ENCODE measurements at places on chromosomes 2 and 18.

DNA sequence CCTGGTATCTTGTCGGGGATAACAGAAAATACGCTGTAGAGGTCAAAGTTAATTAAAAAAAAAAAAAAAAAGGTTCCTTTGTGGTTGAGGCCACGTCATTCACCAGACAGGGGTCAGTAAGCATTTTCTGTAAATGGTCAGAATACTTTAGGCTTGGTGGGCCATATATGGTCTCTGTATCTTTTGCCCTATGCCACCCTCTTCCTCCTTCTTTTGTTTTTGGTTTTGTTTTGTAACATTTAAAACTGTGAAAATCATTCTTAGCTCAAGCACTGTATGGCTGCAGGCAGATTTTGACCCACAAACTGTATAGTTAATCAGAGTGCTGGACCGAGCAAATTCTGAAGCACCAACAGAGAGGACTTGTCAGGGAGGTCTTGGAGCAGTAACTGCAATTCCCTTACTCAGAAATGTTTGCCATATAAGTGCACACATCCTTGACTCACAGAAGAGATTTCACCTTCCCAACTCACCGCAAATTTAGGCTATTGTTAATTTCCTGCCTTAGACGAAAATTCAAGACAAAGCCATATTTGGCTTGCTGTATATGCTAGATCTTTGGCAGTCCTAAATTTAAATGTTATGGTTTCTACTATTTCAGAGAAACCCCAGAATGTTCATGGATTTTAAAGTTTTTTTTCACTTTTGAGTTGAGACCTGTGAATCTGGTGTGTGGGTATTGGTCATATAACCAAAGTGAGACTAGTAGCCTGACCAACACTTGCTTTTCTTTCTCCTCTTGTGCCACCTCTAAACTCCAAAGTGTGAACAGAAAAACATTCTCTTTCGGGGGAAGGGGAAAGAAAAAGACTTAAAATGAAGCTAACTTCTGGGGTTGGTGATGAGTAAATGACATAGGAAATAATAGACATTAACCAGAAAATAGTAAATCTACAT is 65.4 kb downstream of the DOCK10 start:
- DNase-seq = no peak

- no peak for DNase-seq
These were observed 61.0 kb downstream of the MBD2 start for GRCh38 chr18:54163453-54163852.

- no peak for DNase-seq
These were observed 109.2 kb downstream of the MAP4K4 start for GRCh38 chr2:101806701-101807100.

DNA sequence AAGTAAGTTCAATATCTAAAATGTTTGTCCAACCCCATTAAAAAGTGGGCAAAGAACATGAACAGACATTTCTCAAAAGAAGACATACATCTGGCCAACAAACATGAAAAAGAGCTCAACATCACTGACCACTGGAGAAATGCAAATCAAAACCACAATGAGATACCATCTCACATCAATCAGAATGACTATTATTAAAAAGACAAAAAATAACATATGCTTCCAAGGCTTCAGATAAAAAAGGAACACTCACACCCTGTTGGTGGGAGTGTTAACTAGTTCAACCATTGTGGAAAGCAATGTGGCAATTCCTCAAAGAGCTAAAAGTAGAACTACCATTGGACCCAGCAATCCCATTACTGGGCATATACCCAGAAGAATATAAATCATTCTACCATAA is 931.1 kb downstream of the LRP1B start:
- no peak for DNase-seq

DNA sequence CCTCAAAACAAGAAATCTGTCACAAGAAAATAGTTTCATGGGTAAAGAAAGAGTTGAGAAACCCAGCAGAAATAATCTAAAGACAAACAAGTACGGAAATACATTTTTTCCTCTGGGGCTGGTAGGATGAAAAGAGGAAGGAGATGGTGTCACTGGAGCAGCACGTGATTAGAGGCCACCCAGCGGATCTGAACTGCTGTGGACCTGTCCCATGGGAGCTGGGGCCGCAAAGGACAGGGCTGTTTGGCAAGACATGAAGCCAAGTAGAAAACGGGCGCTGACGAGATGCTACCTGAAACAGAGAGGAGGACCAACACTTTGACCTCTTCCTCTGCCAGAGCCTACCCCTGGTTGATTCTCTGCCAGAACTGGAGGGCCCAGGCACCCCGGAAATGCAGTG is 295.4 kb upstream of the ATP5MC3 start:
- no peak for DNase-seq

GRCh38 chr2:70084973-70085710 is 2.1 kb upstream of the PCBP1 start:
- DNase-seq = peak; percentile 69

DNA sequence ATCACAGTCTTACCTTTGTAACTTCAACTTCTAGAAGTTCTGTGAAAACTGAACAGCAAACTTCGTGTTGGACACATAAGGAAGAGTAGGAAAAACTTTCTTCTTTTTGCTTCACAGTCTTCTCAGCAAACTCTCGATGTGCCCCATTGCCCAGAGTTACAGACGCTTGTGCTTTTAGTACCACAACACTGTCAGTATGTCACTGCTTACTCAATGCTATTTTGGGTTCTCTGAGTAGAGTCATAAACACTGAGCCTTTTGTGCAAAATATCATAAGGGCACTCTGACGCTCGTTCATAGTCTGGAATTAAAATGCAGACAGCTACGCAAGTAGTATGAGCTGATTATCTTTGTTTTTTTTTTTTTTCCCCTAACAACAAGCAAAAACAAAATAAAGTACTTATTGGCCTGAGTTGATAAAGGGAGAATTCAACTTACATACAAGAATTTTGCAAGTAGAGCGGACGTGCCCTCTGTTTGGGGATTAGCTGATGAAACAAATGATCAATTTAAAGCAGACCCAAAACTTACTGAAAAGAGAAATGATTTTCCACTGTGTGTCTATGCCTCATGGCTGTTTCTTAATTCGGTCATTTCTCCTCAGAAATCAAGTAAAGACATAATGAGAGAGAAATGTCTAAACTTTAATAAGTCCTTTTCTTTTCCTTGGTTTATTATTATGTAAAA is at the start of gene CDH19:
CDH19 (minus strand) TSS at position 150 of the 687 bp plus-strand sequence. CDS start 31,886 bp downstream, outside the sequence.
- no peak for DNase-seq

DNA sequence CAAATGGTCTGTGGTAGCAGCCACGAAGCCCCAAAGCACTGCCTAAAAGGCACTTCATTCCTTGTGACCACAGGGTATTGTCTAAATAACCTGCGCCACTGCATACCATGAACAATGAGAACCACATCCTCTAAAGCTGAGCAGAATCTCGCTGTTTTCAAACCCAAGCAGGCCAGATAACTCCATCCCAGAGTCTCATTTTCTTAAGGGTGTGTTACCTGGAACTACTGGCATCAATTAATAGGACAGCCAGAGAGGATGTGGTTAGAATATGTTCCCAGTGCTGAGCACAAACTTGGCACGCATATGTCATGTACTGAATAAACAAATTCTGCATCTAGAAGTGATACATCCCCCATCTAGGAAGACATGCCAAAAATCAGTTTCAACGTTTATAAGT is 13.0 kb downstream of the VPS4B start:
- no peak for DNase-seq

DNA sequence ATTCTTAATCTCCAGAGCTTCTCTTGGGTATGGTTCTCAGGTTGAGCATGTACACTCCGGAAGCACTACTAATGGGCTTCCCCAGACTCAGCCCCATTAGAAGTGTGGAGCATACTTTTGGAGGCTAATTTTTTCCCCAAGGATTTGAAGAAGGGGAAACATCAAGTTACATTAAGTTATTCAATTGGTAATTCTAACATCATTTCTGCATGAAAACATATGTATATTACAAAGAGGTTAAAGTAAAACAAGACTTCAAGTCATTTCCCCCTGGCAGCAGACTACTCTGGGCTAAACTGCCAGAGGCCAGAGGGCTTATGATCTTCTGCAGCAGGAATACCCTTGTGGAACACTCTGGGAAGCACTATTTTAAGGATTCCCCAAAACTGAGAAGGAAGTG is 227.7 kb upstream of the STK17B start:
- no peak for DNase-seq

DNA sequence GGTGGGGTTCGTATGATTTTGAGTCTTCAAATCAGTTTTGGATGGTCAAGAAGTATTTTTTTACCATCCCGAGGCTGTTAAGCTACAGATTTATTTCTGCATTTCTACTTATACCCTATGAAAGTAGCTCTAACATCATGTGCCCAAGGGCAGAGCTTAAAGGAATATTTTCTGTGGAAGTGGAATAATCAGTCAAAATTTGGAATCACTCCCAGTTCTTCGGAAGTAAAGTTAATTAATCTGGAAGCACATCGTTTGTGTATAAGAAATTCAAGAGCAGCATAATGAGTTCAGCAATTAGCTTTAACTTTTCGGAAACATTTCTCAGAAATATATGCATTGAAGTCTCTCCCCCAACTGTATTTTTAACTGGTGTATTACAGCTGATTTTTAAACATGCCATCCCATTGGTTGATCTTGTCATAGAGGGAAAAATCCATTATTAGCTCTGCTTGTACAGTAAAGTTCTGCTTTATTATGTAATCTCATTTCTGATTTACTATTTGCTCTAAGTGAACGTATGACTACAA is 510.1 kb downstream of the DCC start:
- no peak for DNase-seq

- no peak for DNase-seq
These were observed 304.3 kb downstream of the CDCA7 start for GRCh38 chr2:173658946-173659371.

- DNase-seq = no peak
These were observed 30.4 kb upstream of the ALLC start for GRCh38 chr2:3627500-3628100.

GRCh38 chr18:34153711-34154110 is 71.0 kb downstream of the NOL4 start:
- no peak for DNase-seq

DNA sequence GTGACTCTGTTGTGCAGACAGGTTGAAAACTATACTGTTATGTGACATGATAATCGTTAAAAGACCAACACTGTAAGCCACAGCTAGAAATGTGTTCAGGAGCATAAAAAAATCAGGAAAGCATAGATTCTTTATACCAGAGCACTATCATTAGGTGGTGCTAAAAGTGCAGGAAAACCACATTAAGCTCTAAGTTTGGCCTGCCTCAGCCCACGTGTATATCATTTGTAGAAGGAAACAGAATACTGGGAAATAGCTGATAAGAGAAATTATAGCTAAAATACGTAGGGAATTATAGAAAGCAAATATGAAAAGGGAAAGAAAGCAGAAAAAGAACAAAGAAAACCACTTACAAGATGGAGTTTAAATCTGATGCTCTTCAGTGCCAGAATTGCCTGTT is 26.5 kb upstream of the C2orf74 start:
- no peak for DNase-seq

- no peak for DNase-seq
These were observed 412.1 kb upstream of the CDH2 start for GRCh38 chr18:28588884-28589549.

- no peak for DNase-seq
These were observed 238.5 kb downstream of the DYSF start for GRCh38 chr2:71691747-71692441.

DNA sequence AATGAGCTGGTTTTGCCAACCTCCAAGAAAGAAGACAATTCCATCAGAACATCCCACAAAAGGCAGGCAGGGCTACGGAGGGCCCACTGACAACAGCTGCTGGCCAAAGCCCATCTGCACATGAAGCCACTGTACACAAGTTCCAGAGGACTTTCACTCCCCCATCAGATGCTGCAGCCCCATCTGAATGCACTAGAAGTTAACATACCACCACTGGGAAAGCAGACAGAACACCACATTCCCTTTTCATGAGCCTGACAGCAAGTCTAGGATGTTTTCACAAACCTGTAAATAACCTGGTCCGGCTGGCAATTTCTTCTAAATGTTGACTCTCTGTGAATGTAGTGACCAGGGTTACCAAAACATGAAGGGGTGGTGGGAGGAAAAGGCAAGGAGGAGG is 41.5 kb downstream of the CCBE1 start:
- no peak for DNase-seq

DNA sequence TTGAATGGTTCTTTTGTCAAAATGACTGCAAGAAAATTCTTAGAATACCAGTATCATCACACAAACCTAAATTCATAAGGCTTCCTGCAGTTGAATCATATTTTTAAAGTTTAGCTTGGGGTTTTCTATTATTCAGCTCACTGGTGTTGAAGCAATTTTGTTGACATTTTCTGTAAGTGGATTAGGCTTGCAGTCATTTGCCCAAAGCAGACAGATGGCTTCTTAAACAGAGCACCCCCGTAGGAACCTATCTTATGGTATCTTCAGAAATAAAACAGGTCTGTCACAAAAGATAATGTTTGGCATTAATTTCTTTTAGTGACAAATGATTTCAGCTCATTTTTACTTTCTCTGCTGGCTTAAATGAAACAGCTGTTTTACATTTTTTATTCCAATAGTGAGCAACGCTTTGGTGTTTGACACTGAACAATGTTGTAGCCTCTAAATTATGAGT is 331.1 kb downstream of the PLCL1 start:
- no peak for DNase-seq

GRCh38 chr2:207038299-207038698 is 99.0 kb downstream of the CPO start:
- DNase-seq = no peak

DNA sequence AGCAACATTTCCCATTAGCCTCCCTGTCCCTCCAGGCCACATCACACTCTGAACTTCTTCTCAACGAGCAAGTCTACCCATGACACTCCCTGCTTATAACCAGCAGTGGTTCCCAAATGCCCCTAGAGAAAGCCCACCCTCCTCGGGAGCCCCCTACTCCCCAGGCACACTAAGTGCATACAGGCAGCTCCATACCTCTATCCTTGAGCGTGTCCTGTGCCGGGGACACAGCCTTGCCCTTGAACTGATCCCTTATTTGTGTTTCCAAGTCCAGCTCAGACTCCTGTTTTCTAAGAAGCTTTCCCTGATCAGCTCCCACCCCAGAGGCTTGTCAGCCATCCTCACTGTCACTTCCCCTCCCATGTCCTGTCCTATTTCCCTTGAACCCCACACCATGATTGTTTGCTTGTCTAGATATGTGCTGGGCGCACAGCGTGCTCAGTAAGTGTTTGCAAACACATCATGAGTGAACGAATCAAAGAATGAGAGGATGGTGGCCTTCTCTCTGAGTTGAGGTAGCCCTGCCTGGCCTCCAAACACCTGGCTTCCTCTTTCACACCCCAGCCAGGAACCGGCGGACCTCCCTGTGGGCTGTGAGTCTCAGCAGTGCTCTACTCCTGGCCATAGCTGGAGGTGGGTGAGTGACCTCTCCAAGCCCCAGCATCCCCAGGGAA is 2.1 kb downstream of the TEX51 start:
- DNase-seq = no peak
